ENCODE measurements at places on chromosomes 1 and 21.

GRCh38 chr1:93620841-93621210 is 60.8 kb downstream of the BCAR3 start:
- no peak for DNase-seq

DNA sequence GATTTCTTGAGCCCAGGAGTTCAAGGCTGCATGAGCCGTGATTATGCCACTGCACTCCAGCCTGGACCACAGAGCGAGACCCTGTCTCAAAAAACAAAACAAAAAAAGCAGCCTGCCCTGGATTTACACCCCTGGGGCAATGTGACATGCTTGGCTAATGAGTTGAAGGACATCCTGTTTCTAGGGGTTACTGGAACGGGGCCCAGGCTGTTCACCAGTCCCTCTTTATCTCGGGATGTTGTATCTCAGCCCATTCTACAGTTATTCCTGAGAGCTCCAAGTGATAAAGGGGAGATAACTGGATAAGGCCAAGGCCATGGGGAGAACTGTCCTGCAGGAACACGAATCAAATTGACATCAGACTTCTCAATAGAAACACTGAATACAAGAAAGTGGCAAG is 21.7 kb upstream of the S100A2 start:
- DNase-seq, result no peak

DNA sequence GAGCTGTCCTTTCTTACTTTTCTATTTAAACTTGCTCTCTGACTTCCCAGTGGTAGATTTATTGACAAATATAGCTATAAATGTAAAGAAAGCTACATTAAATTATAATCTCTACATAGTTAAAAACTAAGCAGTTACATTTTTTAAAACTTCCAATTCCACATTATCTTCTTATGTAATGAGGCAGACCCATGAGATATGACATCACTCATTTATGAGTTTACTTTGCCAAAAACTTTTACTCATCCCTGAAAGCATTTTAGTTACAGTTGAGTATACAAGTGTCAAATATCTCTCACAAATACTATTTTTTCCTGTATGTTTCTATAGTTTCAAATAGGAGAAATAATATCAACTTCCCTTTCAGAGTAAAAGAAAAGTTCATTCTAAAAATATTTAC is 3.8 kb downstream of the NMNAT2 start:
- no peak for DNase-seq

DNA sequence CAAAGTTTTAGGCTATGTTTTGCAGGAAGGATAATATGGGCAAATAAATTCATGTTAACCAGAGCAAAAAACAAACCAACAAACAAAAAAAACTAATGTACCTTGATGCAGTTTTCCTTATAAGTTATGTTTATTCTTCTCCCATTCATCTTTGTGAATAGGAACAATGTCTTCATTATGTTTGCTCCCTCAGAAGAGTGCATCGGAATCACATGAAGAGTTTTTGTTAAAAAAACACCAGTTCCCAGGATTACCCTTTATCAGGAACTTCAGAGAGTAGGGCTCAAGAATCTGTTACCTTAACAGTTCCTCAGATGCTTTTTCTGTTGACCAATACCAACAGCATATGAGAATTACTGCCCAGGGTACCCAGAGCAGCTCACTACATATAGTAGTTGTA is 14.6 kb upstream of the PRRC2C start:
- DNase-seq, result no peak

DNA sequence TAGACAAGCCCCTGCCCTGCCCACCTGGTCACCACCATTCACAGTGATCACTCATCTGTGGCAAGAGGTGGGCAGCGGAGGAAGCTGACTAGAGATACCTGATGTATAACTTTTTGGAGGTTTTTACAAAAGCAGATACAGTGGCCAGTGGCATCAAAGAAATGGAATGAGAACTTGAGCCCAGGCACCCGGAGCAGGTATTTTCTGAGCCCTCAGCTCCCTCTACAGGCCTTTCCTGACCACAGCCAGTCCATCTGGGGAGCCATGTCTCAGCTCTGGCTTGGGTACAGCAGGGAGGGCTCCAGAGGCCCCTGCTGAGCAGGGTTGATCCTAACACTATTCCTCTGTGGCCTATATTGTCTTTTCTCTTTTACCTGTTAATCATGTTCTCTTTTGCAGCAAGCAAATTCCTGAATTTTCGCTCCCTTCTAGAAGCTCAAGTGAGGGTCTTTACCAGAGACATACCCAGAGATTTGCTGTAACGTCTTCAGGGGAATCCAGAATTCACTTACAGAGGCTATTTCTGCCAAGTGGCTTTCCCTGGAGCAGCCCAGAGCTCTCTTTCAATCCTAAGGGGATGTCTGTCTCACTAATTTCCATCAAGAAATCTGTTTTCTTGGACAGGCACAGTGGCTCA is 27.3 kb downstream of the GPR157 start:
- peak; percentile 63 for DNase-seq

DNA sequence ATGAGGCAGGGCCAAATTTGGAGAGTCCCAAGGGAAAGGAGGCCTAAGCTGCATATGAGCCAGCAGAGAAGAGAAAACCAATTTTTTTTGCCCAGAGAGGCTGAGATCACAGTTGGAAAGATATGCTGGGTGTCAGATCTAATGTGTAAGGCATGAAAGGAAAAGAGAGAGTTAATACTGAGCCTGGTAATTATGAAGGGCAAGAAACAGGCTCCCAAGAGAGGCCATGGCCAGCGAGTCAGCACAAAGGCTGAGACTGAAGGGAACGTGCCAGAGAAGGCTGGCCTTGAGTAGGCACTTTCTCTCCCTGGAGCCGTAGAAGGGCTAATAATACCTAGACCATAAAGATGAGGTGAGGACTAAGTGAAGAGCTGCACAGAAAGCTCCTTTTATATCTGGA is 31.8 kb upstream of the BEND5 start:
- no peak for DNase-seq

DNA sequence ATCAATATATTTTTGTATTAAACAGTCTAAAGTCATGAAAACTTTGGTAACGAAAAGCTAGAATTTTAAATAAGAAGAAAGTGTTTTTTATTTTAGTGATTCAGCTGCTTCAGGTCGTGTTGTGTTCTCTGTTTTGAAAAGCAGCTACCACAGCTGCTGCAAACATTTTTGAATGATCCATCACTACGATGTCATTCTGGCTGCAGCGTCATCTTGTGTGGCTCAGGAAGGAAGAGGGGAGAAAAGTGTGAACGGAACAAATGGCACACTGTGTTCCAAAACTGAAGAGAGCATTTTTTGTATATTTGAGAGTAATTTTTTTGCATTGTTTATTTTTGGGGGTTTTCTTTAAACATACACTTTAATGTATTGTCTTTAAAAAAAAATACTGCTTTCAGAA is 323.0 kb upstream of the ADGRL2 start:
- DNase-seq, result no peak

- no peak for DNase-seq
Measured at GRCh38 chr1:62588000-62588399, 9.3 kb upstream of the ANGPTL3 start.

DNA sequence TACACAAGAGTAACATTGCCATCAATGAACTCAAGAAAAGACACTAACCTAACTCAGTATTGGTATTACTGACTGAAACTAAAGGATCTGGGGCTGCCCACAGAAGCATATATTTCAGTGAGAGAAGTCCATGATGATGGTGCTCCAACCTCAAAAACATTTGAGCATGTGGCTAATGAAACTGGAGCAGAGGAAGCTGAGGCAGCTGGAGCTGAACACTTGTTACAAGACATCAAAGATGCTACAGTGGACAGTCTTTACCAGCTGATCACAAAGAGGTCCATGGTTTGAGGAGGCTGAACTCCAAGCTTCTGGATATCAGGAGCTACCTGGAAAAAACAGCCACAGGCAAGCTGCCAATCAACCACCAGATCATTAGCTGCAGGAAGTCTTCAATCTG is 42.2 kb upstream of the TTC39A start:
- DNase-seq, result no peak

DNA sequence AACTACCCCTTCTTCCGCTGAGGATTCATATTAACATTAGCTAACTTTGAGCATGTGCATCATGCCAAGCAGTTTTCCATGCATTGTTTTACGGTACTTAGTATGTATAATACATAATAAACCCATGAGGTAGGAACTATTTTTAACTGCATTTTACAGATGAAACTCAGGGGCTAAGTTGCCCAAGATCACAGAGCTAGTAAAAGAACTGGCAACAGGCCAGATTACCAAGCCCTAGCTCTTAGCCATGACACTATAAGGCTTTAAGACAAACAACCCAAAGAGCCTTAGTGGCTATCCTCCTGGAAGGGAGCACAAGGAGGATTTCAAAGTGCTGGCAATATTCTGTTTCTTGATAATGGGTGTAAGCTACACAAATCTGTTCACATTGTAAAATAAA is 6.1 kb downstream of the AK2 start:
- DNase-seq, result no peak

DNA sequence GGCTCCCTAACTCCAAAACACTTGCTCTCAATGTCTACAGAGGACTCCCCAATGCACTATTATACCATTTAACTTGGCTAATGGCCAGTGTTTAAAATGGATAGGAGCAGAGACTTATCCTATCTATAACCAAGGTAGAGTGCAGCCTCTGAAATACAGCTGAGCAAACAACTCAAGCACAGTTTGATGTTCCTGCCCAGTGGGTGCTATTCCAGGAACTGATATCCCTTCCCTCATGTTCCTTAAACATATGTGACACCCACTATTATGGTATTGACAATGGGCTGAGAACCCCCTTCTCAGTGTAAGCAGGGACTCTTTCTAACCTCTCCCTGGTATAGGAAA is 51.7 kb downstream of the SH3GLB1 start:
- DNase-seq, result no peak

GRCh38 chr1:218249338-218250140 is 35.6 kb upstream of the RRP15 start:
- no peak for DNase-seq

- DNase-seq, result peak; percentile 57
Measured at GRCh38 chr1:117093870-117094621, 27.5 kb downstream of the TRIM45 start.

DNA sequence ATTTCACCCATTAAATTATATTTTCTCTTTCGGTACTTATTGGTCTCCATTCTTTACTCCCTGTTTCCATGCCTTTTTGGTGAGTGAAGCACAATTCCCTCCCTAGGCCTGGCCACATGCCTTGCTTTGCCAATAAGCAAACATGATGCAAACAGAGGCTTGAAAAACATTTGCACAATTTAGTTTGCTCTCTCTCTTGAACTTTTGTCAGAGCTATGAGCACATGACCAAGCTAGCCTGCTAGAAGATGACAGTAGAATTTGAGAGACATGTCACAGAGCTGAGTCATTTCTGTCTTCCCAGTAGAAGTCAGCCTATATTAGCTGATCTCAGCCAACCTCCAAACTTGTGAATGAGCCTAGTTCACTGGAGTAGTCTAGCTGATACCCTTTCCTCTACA is 24.6 kb downstream of the ANGPTL3 start:
- DNase-seq, result no peak

DNA sequence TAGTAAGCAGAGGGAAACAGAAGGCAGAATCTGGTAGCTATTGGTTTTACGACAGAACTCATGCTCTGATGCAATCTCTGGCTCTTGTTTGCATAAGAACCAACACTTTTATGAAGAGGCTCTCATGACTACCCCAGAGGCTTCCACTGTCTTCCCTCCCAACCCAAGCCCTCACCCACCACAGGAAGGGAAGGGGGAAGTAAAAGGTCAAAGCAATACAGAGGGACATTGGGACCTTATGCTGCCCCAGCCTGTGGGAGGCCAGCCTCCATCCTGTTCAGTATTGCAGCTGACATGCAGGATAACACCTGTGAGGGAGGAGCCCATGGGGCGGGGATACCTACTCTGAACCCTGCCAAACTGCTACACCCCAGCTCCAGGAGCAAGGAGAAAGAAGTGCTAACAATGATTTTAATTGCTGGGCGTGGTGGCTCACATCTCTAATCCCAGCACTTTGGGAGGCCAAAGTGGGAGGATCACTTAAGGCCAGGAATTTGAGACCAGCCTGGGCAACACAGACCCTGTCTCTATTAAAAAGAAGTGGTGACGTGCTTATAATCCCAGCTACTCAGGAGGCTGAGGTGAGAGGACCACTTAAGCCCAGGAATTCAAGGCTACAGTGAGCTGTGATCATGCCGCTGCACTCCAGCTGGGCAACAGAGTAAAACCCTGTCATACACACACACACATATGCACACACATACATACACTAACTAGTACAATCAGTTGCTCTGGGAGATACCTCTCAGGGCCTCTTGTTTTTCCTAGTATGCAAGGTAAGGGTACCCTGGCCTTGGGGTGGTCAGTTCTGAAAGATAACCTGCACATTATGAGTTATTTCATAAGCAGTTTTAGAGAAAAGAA is 9.5 kb downstream of the MR1 start:
- DNase-seq, result no peak

- DNase-seq, result no peak
Measured at GRCh38 chr1:35175098-35175576, 17.8 kb downstream of the SFPQ start.

GRCh38 chr1:195806060-195806459 is 802.2 kb downstream of the KCNT2 start:
- DNase-seq, result no peak

DNA sequence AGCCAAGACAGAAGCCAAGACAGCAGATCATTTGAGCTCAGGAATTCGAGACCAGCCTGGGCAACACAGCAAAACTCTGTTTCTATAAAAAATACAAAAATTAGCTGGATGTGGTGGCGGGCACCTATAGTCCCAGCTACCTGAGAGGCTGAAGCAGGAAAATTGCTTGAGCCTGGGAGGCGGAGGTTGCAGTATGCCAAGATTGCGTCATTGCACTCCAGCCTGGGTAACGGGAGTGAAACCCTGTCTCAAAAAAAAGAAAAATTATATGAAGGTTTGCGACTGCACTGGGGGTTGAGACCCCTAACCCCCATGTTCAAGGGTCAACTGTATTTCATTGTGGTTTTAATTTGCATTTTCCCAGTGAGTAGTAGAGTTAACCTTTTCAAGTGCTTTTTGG is 16.3 kb downstream of the RNF11 start:
- no peak for DNase-seq

- no peak for DNase-seq
Measured at GRCh38 chr1:57066980-57067610, 101.3 kb upstream of the C8B start.

GRCh38 chr1:77560741-77561140 is 121.7 kb downstream of the ZZZ3 start:
- DNase-seq, result no peak

- DNase-seq, result peak; percentile 48
Measured at GRCh38 chr21:34983680-34984086, 65.4 kb downstream of the RUNX1 start.

- DNase-seq, result no peak
Measured at GRCh38 chr1:109530457-109531087, 9.1 kb upstream of the GPR61 start.
